ENCODE measurements at places on chromosomes 13 and 19.

DNA sequence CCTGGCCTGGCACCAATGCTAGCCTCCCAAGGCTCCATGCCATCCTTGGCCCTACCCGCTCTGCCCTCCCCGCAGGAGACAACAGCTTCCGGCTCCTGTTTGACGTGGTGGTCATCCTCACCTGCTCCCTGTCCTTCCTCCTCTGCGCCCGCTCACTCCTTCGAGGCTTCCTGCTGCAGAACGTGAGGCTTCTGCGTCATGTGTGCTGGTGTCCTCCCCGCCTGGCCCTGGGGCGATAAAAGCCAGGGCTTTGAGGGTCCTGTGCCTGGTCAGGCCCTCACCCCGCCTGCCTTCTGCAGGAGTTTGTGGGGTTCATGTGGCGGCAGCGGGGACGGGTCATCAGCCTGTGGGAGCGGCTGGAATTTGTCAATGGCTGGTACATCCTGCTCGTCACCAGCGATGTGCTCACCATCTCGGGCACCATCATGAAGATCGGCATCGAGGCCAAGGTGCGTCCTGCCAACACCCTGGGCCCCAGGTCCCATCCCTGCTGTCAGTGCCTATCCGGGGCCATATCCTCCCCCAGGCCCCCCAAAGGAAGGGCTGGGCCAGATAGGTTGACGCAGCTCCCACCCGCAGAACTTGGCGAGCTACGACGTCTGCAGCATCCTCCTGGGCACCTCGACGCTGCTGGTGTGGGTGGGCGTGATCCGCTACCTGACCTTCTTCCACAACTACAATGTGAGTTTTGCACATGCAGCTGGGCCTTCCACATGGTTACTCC, 6.3 kb downstream of the MCOLN1 start:
- no peak for DNase-seq

DNA sequence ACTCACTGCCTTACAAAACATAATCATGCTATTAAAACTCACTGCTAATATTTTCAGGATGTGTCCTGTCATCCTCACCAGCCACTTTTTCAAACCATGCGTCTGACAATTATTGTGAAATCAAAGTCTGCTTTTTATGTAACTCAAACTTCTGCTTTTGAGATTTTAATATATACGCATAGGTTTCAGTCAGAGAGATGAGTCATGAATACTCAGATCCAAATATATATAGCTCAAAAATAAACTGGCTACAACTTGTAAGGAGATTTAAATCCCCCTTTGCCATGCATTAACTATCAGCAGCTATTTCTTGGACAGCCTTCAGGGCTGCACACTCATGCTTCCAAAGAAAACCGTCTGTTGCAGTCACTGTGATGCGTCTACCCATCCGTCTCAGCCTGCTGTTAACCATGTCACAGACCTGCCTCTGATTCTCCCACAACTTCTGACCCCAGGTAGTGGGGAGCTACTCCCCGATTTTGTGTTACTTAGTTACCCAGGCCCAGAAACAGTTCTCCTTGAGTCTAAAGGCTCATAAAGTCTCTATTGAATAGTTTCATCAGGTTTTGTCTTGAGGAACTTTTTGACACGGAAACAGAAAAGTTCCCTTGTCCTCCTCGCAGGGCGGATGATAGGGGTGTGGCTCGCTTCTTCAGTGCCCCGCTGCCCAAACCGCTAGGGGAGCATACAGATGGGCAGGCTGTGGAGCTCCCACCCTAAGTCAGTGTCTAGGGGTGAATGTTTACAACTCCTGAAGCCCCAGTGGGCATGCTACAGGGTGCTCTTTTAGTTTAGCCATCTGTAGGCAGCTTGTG, 33.8 kb upstream of the SGCG start:
- DNase-seq, result no peak

DNA sequence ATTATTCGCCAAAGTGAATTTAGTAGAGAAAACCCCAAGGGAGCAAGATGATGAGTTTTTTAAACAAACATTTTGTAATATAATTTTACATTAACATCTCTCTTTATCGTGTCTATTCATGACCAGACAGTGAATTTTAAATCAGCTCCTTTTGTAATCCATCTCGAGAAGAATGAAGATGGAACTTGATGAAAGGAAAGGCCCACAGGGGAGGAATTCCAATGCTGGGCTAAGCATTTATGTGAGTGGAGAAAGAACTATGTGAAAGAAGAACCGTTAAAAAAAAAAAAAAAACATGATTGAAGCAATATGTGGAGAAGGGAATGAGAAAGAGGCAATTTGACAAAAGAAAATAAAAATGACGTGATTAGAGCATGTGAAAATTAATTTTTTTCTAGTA, 170.6 kb downstream of the KCTD12 start:
- DNase-seq, result no peak

GRCh38 chr13:45781553-45782326, 69.8 kb downstream of the SIAH3 start:
- DNase-seq, result no peak

- peak; percentile 3 for DNase-seq
Measured at GRCh38 chr13:75050419-75051046, 431.4 kb downstream of the TBC1D4 start.

DNA sequence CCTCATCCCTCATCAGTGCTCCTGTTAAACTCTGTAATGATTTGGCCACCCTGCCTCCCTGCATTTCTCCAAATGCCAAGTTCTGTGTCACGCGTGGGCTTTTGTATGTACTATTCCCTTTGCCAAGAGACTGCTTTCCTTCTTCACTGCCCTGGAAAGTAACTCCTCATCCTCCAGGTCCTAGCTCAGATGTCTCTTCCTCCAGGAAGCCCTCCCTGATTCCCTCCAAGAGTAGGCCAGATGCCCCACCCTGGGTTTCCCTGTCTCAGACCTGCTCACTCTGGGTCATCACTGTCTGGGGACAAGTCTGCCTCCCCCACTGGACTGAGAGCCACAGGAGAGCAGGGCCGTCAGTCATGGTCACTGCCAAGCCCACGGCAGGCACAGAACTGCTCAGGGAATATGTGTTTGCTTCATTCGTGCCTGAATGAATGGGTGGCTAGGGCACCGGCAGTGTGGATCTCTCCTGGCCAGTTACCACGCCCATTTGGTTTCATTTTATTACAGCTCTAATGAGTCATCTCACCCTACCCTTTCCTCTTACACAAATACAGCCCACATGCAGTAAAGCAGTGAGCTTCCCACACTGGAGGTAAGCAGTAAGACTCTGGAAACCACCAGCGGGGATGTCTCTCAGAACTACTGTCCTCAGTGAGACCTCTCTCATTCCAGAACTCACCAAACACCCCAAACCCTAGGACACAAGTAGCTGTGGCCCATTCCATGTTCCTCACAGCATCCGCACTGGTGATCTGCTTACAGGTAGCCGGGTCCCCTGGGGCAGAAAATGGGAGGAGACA, 12.1 kb upstream of the GPR4 start:
- DNase-seq, result peak; percentile 74

DNA sequence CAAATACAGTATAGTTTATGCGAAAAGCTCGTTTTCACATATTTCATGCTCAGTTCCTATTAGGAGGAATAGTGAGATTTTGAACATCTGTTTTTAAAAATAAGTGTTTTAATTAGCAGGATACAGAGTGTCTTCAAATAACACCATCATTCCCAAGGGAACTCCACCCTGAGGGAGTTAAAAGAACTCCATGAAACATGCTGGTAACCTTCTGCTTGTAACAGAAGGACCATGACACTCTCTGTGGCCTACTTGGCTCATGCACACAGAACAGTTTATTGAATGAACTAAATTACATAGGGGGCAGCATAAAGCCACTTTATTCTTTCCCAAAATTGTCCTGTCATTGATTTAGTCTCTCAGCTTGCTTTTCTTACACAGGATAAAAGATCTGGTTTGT, 809.5 kb upstream of the SLITRK6 start:
- no peak for DNase-seq

- peak; percentile 28 for DNase-seq
Measured at GRCh38 chr19:58279042-58279924, 528 bp downstream of the ZNF8 start.

- DNase-seq, result no peak
Measured at GRCh38 chr19:10514211-10515145, 2.8 kb downstream of the S1PR5 start.

All from stromal cell of bone marrow (primary cell).